ENCODE measurements at places on chromosomes 2 and 18.

DNA sequence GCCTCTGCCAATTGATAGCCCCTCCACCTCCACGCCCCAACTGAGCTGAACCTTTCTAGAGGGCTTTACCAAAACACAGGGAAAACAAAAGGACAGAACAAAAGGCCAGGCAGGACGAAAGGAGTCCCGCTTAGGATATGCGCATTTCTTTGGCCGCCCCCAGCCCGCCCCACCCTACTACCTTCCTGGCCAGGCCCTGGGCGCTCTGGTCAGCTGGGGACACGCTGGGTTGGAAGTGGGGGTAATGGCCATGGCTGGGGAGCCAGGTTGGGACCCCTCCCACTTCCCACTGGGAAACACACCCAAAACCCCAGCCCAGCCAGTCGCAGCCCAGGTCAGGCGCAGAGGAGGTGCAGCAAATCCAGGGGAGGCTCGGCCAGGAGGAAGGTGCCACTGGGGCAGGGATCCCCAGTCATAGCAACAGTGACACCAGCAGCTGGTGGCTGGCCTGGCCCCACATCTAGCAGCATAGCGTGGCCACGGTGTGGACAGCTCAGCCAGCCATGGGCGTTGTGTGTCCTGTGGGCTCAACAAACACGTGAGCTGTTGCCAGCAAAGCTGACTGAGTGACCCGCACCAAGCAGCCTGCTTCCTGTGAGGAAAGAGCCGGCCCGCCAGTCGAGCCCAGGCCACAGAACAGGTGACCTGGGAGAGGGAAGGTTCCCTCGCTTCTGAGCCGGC lies 24.6 kb upstream of the B3GNT7 start:
- DNase-seq = no peak

DNA sequence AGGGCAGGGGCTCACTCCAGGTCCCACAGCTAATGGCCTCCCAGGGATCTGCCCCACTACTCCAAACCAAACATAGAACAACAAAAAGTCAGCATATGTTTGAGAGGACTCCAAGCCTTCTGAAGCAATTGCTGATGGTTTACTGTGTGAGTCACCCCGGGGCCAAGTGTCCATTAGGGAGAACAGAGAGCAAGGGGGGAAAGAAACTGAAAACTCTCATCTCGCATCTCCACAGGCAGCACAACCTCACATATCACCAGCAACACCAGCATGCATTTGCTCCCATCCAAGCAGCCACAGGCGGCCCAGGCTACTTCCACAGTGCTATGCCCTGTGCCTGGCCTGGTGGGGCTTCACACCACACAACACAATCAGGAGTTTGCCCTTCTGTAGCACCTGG lies 39.1 kb downstream of the CYRIA start:
- DNase-seq = no peak

GRCh38 chr18:60445341-60445740 lies 72.8 kb upstream of the MC4R start:
- DNase-seq = no peak

DNA sequence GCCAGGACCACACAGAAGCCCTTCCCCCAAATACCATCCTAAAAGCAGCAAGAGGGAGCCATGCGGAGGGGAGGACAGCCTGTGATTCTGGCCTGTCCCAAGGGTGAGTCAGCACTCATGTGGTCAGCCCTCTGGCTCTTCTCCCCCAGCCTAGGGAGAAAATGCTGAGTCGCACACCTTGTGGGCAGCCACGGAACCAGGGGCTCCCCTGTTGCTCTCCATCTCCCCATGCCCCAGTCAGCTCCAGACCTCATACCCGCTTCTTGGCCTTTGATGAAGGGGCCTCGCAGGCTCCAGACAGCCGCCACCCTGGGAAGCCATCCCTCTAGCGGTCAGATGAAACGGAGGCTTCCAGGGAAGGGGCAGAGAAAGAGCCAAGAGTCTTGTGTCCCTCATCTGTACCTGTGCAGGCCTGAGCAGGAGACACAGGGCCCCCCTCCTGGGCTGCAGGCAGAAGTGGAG lies 181.3 kb upstream of the SIX2 start:
- DNase-seq = no peak

DNA sequence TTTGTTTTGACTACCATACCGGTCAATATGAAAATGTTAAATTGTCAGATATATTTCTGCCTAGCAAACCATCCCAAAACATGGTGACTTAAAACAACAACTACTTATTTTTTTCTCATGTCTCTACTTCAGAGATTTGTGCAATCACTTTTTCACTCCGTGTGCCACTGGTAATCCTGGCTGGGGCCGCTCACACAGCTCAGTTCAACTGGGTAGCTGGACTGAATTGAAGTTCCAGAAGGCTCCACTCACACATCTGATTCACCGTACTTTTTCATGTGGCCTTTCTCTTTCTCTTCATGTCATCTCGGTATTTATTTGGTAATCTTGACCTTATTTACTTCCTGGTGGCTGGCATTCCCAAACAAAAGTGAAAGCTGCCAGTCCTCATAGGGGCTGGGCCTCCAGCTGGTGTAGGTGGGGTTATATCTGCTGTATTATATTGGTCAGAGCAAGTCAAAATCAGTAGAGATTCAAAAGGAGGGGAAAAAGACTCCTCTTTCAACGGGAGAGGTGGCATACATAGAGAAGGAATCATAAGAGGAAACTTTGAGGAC lies 513.9 kb upstream of the NXPH2 start:
- no peak for DNase-seq
